ENCODE measurements at places on chromosomes 1 and 21.

GRCh38 chr1:2378441-2378851 lies 12.9 kb downstream of the MORN1 start:
- DNase-seq = no peak

DNA sequence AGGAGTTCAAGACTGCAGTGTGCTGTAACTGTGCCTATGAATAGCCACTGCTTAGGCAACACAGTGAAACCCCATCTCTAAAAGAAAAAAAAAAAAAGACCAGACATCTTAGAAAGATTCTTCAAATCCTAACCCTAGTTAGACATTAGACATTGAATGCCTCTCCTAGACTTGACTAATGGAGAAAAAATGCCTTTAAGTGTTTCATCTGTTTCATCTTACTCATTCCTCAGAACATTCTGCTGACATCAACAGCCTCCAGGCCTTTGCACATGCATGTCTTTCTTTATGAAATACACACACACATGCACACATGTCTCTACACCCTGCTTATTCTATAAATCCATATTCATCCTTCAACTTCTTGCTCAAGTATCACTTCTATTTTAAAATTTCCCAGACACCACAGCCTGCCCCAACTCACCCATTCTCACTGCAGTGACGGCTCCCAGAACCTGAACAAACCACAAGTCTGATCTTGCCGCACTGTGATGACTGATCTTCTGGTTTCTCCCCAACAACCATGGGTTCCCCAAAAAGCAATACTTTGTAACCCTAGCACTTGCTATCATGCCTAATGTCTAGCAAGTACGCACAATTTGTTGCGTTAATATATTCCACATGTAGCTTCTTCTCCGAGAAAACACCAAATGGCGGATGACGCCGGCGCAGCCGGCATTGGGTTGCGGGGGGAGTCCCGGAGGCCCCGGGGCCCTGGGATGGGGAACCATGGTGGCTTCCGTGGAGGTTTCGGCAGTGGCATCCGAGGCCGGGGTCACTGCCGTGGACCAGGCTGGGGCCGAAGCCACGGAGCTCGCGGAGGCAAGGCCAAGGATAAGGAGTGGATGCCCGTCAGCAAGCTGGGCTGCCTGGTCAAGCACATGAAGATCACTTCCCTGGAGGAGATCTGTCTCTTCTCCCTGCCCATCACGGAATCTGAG lies 37.4 kb downstream of the LRRC52 start:
- no peak for DNase-seq

DNA sequence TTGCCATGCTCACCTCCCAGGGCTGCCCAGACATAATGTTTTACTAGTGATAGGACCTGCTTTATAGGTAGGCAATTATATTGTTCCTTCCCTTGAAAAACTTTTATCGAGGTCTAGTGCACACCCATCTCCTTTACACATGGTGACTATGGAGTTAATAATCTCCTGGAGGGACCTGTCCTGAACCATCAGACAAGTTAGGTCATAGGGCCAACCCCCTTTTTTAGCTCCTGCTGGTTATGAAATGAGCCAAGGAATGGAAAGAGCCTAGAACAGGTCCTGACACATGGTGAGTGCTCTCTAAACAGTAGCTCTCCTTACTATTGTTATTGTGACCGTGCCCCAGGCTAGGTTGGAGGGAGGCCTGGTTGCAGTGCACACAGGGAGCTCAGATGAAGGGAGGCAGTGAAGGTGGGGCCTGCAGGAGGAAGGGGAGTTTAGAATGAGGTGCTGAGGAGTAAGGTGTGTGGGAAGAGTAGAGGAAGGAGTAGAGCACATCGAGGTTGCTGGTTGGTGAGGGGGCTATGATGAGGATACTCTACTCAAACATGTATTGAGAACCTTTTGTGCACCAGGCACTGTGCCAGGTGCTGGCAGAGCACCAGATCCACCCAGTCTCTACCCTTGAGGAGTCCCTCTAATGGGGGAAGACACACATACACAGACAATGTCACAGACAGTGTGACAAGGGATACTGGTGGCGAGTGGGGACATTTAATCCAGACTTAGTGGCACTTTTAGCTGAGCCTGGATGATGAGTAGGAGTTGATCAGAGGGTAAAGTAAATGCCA lies 14.1 kb upstream of the LMNA start:
- DNase-seq = no peak

DNA sequence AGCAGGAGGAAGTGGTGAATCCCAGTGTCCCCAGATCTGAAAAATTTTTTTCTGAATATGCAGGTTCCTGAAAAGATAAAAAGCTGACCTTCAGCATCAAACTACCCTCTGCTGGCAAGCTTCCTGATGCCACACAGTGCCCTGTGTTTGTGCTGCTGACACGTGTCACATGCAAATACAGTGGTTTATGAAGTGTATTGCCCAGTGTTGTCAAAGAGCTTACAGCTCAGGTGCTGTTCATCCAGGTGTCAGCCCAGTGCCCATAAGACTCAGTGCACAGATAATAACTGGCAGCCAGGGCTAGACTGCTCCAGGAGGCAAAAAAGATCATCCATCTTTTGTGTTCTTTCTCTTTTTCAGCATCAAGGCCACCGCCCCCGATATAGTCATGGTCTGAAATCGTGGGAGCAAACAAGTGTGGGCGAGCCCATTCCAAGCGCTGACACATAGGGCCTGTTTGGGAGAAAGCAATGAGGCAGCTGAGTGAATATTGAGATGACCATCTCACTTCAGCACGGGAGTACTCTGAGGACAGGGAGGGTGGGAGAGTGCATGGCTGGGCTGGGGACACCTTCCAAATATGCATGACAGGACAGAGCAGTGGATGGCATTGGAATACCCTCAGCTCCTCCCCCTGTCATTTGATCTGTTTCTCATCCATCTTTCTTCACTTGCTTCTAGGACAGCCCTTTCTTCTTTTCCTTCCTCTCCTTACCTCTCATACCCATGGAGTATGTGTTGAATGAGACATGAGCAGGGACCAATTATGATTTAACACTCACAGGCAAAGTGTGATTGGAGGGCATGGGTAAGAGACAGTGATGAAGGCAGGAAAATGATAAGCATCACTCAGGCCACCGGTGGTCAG lies 6.4 kb upstream of the KCNK1 start:
- DNase-seq = no peak

- DNase-seq = no peak
Observed at GRCh38 chr21:31529406-31529805, 130.1 kb upstream of the SOD1 start.

DNA sequence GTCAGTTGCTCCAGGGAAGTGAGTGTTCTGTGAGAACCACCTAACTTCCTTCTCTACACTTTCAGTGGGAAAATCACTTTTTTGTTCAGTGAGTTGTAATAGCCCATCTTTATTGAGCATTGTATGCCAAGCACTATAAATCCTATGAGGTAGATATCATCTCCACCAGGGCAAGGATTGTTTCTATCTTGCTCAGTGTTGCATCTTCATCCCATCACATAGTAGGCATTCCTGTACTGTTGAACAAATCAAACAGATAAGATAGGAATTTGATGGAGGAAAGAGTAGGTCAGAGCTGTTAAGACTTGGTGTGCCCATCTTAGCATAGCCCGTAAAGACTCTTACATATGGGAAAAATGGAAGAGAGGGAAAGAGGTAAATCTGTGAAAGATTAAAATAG lies 2.9 kb upstream of the PIGV start:
- no peak for DNase-seq

- no peak for DNase-seq
Observed at GRCh38 chr1:245301162-245301580, 146.4 kb downstream of the KIF26B start.

GRCh38 chr1:166974647-166975345 lies 544 bp downstream of the ILDR2 start:
- DNase-seq = peak; percentile 45

- no peak for DNase-seq
Observed at GRCh38 chr1:33459691-33460090, 12.8 kb upstream of the ZSCAN20 start.

DNA sequence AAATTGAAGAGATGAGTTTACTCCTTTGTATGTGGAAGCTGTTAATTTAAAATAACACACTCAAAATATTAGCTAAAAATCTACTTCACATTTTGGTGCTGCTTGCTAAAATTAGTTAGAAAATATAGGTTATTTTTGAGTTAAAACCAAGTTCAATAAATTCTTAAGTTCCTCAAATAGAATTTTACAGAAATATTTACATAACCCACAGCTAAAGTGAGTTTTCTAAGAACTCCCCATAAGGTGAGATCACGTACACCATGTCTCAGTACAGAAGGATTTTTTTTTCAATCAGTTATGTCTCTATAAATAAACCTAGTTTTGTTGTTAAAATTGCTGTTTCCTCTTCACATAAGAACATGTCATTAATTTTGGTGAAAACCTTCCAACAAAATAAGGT lies 108.0 kb downstream of the SDCCAG8 start:
- DNase-seq = no peak

DNA sequence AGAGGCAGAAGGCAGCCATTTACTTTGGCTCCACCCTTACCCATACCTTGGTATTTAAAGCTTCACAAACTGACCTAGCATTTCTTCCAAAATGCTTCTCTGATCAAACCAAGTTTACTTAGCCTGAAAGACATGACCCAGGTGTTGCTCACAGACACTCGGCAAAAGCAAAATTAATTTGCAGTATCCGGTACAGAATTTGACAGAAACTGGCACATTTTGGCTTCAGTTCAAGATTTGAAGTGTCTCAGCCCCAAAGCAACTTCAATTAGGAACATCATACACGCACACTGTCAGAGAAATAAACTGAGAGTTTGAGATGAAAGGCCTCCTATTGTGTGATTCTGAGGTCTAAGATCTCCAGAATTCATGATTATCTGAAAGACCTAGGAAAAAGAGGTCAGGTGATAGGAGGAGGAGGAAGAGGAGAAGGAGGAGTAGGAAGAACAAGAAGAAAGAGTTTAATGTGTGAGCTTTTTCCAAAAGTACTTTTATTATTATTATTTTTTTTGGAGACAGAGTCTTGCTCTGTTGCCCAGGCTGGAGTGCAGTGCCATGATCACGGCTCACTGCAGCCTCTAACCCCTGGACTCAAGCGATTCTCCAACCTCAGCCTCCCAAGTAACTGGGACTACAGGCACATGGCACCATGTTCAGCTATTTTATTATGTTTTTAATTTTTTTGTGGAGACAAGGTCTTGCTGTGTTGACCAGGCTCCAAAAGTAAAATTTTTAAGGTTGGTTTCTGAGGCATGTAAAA lies 143.6 kb downstream of the SLC45A1 start:
- DNase-seq = no peak

DNA sequence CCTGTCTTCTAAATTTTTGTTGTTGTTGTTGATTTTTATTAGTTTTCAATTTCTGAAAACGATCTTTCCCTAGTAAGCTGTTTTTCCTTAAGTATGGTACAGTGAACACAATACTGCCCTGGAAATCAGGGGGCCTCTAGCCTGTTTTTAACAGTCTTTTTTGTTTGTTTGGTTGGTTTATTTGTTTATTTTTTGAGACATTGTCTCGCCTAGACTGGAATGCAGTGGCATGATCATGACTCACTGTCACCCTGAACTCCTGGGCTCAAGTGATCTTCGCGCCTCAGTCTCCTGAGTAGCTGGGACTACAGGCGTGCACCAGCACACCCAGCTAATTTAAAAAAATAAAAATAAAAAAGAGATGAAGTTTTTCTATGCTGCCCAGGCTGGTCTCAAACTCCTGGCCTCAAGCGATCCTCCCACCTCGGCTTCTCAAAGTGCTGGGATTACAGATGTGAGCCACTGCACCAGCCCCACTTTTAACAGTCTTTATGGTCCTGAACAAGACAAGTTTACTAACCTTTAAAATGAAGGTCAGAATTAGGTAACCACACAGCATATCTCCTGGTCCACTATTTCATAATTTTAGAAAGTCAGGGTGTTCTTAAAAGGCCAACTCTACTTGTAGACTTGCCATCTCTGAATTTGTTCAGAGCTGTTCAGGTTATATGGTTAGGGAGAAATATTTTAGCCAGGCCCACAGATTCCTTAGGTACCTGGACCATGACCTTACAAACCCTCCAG lies 35.4 kb downstream of the TBCE start:
- no peak for DNase-seq

GRCh38 chr1:3441410-3441847 lies 13.0 kb upstream of the ARHGEF16 start:
- DNase-seq = no peak

DNA sequence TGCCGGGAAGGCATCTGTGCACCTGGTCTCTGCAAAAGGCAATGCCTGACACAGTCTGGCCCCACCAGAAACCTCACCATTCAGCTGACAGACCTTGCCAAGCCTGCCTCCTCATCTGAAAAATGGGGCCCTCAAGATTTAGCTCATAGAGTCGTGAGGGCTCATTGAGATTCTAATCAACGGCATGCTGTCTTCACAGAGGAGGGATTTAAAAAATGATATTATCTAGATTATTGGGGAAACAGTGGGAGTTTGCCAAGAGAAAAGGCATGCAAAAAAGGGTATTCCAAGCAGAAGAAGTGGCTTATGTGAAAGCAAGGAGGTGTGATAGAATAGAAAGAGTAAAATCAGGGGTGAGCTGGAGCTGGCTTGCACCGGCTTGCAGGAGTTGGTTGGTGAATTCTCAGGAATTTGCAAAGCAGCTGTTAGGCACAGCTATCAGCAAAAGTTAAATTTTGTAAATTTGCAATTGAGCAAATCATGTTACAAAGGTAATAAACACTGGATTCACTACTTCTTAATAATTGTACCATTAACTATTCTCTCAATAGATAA lies 91.7 kb upstream of the WNT4 start:
- DNase-seq = no peak

- no peak for DNase-seq
Observed at GRCh38 chr1:1037366-1038327, 17.7 kb downstream of the AGRN start.

GRCh38 chr21:36422279-36423098 lies 37.3 kb downstream of the CHAF1B start:
- DNase-seq = no peak

- no peak for DNase-seq
Observed at GRCh38 chr1:35808450-35809113, 766 bp downstream of the AGO4 start.

DNA sequence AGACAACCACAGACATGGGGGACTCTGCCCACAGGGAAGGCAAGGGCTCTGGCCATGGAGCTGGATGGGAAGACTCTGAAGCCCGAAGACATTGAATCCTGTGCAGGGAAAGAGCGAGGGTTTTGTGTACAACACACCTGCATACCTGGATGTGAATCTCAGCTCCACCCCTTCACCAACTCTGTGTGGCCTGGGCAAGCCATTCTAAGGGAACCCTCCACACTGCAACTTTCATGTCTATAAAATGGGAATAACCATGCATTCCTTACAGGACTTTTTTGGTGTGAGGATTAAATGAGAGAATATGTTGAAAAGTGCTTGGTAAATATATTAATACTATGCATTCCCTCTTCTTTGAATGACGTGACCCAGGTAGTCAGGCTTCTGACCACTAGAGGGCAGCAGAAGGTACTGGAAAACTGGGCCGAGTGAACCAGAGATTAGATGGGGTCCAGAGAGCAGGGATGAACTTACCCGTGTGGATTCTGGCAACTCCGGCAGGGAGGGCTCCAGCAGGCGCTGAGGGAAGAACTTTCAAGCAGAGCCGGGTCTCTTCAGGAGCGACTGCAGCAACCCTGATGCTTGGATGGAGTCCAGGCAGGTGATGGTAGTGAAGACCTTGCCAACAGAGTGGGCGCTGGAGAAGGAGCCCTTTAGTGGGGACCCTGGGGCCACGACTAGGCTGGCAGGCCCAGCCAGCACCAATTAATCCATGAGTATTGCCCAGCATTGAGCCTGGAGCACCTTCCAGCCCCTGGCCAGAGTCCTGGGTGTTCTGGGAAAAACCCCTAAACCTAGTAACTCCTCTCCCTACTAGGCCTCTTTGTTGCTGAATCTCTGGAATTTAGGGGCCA lies 834 bp upstream of the ELF3 start:
- peak; percentile 11 for DNase-seq
